ENCODE measurements at places on chromosomes 7 and 10.

DNA sequence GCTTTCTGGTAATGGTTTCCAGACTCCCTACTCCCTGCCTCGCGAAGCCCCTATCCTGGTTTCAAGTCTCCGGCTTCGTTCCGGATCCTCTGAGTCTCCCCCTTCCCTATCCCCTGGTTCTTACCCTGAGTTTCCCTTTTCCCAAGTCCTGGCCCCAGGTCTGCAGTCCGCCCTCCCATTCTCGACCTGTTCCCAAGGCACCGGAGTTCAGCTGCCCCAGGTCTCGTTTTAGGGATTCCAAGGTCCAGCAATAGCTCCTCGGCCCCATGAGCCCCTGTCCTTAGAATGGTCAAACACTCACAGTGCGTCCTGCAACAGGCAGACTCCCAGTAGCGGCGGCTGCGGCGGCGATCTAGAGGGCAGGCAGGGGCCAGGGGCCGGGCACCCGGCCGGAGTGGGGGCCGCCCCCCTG lies 274 bp downstream of the PITX3 start:
- no peak for DNase-seq

- no peak for DNase-seq
Measured at GRCh38 chr7:101567230-101567629, 61.9 kb downstream of the MYL10 start.

GRCh38 chr10:12649012-12649584 lies 299.8 kb downstream of the CAMK1D start:
- no peak for DNase-seq

DNA sequence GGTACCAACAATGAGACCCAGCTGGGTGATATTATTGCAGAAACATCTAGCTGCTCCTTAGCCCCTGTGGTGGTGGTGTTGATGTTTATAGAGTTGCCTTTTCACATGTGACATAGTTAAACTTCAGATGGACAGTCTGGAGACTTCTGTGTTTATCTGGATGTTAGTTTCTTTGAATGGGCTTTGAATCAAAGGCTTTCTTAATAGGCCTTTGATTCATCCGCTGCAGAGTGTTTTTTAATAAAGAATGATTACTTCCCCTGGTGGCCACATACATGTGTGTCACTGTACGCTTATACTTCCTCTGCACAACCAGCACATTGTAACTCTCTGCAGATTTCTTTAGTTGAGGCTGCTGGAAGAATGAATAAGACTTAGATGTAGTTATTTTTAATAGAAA lies 221.0 kb downstream of the DYNC1I1 start:
- no peak for DNase-seq

DNA sequence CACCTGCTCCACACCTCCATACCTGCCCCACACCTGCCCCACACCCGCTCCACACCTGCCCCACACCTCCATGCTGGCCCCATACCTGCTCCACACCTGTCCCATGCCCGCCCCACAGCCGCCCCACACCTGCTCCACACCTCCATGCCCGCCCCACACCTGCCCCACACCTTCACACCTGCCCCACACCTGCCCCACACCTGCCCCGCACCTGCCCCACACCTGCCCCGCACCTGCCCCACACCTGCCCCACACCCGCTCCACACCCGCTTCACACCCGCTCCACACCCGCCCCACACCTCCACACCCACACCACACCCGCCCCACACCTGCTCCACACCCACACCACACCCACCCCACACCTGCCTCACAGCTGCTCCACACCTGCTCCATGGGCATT lies 53.0 kb downstream of the PARP12 start:
- DNase-seq, result no peak

Data from left renal pelvis (tissue), 4 donors.